ENCODE measurements at places on chromosomes 3 and 15. TPM values are rescaled to one million over a fixed set of nuclear protein-coding genes. Genes with fewer than 3 reads are reported as not detected.

The SAMMSON gene
- not detected for total RNA-seq

DNA sequence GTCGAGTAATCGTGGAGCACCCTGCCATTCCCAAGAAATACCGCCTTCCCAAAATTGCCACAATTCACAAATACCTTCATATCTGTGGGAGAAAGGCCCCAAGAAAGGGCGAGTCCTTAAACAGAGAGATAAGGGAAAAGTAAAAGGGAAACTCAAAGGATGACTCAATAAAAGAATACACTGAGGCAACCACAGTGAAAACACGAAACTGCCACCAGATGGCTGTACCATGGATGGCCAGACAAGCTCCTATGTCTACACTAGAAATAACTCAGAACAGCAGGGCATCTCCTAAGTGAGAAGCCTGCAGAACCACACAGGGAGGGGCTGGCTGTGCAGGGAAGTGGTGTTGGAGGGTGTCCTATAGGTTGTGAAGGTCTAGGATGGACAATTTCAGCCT lies 25.0 kb downstream of the SRGAP3 start:
- peak; percentile 70 for DNase-seq
- H3K4me1 ChIP-seq: peaks cover 15% of the 10 kb centered on the region
- no peak overlapping the region for H3K27ac ChIP-seq
- H3K27me3 ChIP-seq: peaks cover 17% of the 10 kb centered on the region
- no peaks in the 10 kb centered on the region for H3K36me3 ChIP-seq

GRCh38 chr15:96870580-96870979 lies 540.1 kb downstream of the NR2F2 start:
- no peak for DNase-seq
- H3K4me1 ChIP-seq: no peaks in the 10 kb centered on the region

DNA sequence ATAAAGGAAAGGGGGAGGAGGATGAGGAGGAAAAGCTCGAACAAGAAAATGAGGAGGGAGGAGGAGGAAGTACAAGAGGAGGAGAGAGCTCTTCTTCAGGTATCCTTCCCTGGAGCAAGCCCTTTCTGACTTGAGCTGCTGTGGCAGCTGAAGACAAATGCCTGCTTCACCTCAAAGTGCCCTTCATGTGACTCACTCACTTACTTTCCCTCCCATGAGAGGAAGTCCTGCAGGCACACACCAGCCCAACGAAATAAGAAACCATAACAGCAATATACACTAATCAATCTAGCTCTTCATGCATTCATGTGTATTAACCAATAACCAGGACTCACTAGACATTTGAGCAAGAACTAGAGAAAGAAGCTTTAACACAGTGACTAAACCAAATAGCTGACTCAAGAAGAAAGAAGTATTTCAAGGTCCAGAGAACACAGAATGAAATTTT lies 251.9 kb downstream of the IGSF11 start:
- no peak overlapping the region for H3K4me3 ChIP-seq
- H3K27ac ChIP-seq: no peak overlapping the region
- H3K36me3 ChIP-seq: no peaks in the 10 kb centered on the region
- H3K27me3 ChIP-seq: no peaks in the 10 kb centered on the region
- no peaks in the 10 kb centered on the region for H3K4me1 ChIP-seq

- H3K4me1 ChIP-seq: no peaks in the 10 kb centered on the region
- DNase-seq: no peak
- H3K36me3 ChIP-seq: no peaks in the 10 kb centered on the region
- H3K27me3 ChIP-seq: peaks cover 14% of the 10 kb centered on the region
These were observed 37.9 kb downstream of the PARP15 start for GRCh38 chr3:122615303-122615702.

GRCh38 chr3:160757233-160758106 lies 1.4 kb downstream of the PPM1L start:
- H3K4me3 ChIP-seq: peak overlapping the region; percentile 73
- DNase-seq: no peak
- no peak overlapping the region for H3K27ac ChIP-seq
- peaks cover 13% of the 10 kb centered on the region for H3K4me1 ChIP-seq
- H3K27me3 ChIP-seq: peaks cover 14% of the 10 kb centered on the region

The ATP6V1A gene
- 129 TPM for total RNA-seq

The TM2D3 gene
- 31.8 TPM for total RNA-seq

The C3orf49 gene
- total RNA-seq: not detected

DNA sequence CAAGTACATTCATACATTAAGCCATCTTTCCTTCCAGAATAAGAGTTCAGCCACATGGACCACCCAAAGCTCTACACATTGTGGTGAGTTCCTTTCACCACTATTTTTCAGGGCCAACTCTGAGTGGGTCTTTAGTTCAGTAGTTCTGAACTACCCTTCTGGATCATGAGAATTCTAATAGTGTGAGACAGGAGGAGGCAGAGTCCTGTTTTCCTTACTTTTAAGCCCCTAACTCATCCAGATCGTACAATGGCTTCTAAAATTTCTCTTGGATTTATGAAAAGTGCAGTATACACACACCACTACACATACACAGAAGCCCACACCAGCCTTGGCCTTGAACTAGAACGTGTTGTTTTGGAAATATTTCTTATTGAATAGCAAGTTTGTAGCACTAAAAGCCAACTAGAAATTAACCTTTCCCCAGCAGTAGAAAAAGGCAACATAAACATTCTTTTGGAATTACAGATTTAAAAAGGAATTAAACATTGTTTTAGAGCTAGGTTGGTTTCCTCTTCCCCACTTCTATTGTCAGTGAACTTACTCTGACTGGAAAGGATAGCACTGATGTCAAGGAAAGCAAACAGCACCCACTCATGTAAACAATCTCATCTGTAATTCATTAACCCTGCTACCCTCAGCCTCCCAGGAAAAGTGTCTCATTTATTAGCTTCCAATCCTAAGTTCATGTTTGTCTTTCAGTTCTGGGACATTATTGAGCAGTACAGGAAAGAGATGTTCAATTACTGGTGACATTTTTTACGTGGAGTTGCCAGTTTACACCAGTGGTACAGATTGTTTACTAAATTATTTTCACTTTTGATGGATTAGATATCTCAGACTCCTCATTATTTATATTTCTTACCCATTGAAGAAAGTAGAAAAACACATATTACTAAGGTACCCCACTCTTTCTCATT lies 95.7 kb upstream of the AGTR1 start:
- no peaks in the 10 kb centered on the region for H3K27me3 ChIP-seq
- no peak overlapping the region for H3K4me3 ChIP-seq
- no peaks in the 10 kb centered on the region for H3K4me1 ChIP-seq
- no peak overlapping the region for H3K27ac ChIP-seq
- no peaks in the 10 kb centered on the region for H3K36me3 ChIP-seq
